ENCODE measurements at places on chromosomes 3 and 15. TPM values are rescaled to one million over a fixed set of nuclear protein-coding genes. Genes with fewer than 3 reads are reported as not detected.

GRCh38 chr3:55061720-55062034 lies 133.8 kb upstream of the LRTM1 start:
- DNase-seq, result no peak
- H3K27me3 ChIP-seq, result no peaks in the 10 kb centered on the region
- H3K36me3 ChIP-seq, result no peaks in the 10 kb centered on the region

GRCh38 chr3:171829841-171830517 lies 13.2 kb upstream of the TMEM212 start:
- H3K27ac ChIP-seq, result no peak overlapping the region
- DNase-seq, result no peak
- no peak overlapping the region for H3K4me3 ChIP-seq
- H3K27me3 ChIP-seq, result no peaks in the 10 kb centered on the region

- H3K27me3 ChIP-seq, result no peaks in the 10 kb centered on the region
- H3K4me1 ChIP-seq, result no peaks in the 10 kb centered on the region
- H3K4me3 ChIP-seq, result no peak overlapping the region
- no peak overlapping the region for H3K27ac ChIP-seq
- DNase-seq, result no peak
- H3K36me3 ChIP-seq, result no peaks in the 10 kb centered on the region
Observed at GRCh38 chr15:39592500-39592899, 11.6 kb downstream of the THBS1 start.

GRCh38 chr3:1855841-1856240 lies 242.8 kb upstream of the CNTN4 start:
- DNase-seq, result no peak
- no peaks in the 10 kb centered on the region for H3K4me1 ChIP-seq
- no peak overlapping the region for H3K27ac ChIP-seq
- H3K27me3 ChIP-seq, result no peaks in the 10 kb centered on the region
- H3K4me3 ChIP-seq, result no peak overlapping the region
- no peaks in the 10 kb centered on the region for H3K36me3 ChIP-seq

- no peaks in the 10 kb centered on the region for H3K27me3 ChIP-seq
- H3K4me1 ChIP-seq, result no peaks in the 10 kb centered on the region
- DNase-seq, result no peak
- no peak overlapping the region for H3K4me3 ChIP-seq
Observed at GRCh38 chr3:126417515-126417914, 22.8 kb downstream of the CFAP100 start.

DNA sequence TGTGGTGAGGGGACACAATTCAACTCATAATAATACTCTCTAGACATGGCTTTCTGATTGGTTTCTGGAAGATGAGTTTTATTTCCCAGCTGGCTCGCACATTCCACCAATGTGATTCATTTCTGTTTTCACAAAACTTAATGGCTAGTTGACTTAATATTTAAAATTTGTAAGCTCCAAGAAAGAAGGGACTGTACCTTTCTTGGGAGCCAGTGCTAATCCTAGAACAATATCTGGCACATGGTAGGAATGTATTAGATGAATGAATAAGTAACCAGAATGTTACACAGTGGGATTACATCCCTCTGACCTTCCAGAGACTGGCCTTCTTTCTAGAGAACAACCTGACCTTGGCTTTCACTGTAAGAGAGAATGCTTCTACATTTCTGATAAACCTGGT lies 262.8 kb downstream of the RORA start:
- H3K27me3 ChIP-seq, result no peaks in the 10 kb centered on the region
- H3K36me3 ChIP-seq, result no peaks in the 10 kb centered on the region
- no peak for DNase-seq
- no peak overlapping the region for H3K27ac ChIP-seq

DNA sequence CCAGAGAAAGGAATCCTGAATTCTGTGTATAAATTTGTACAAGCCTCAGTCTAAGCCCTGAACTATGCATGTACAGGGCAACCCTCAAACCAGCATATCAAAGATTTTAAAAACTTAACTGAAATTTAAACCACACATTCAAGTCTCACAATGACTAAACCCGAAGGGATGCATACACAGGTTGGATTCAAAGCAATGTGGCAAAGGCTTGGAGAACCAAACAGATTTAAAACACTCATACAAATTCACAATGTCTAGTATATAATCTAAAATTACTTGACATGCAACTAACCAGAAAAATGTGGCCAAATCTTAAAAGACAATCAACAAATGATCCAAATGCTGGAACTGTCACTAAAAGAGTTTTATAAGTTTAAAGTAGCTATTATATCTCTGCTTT lies 36.4 kb downstream of the CEP152 start:
- no peaks in the 10 kb centered on the region for H3K4me1 ChIP-seq
- H3K4me3 ChIP-seq, result no peak overlapping the region
- no peak overlapping the region for H3K27ac ChIP-seq
- H3K36me3 ChIP-seq, result peaks cover 2% of the 10 kb centered on the region

DNA sequence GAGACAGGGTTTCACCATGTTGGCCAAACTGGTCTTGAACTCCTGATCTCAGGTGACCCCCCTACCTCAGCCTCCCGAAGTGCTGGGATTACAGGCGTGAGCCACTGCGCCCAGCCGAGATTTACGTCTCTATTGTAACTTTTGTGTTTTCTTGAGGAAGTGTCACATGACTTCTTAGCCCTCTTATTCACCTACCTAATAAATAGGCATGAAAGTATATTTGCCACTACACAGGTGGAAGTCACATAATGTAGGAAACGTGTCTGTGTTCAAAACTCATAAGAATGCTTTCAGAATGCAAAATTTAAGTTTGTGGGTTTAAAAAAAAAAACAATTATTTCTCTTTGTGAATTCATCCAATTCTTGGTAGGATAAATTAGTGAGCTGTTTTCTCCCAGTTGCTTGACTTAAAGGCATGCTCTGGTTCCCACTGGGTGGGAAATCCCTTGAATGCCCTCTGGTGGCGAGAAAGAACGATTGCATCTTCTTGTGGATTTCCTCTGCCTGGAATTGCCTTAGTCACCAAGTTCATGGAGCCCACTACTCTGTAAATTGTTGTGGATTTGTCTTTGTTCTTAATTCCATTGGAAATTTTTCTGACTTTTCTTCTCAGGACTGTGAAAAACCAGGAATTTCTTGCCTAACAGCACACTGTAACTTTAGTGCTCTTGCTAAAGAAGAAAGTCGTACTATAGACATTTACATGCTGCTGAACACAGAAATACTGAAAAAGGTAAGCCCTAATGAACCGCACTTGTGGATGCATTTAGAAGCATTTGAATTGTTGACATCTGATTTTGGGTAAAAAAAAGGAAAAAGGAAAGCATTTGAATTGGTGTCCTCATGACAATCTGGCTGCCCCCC lies 82.2 kb upstream of the CTDSPL start:
- no peaks in the 10 kb centered on the region for H3K36me3 ChIP-seq
- DNase-seq, result peak; percentile 32
- H3K4me3 ChIP-seq, result no peak overlapping the region
- H3K27me3 ChIP-seq, result no peaks in the 10 kb centered on the region
- no peak overlapping the region for H3K27ac ChIP-seq

- DNase-seq, result no peak
- no peak overlapping the region for H3K4me3 ChIP-seq
- no peak overlapping the region for H3K27ac ChIP-seq
Observed at GRCh38 chr3:134282659-134283047, 32.0 kb upstream of the RYK start.

- H3K27me3 ChIP-seq, result no peaks in the 10 kb centered on the region
- no peak for DNase-seq
- H3K36me3 ChIP-seq, result peaks cover 5% of the 10 kb centered on the region
- peaks cover 25% of the 10 kb centered on the region for H3K4me1 ChIP-seq
- H3K27ac ChIP-seq, result peak overlapping the region; percentile 93
Observed at GRCh38 chr3:8962226-8962861, 928 bp downstream of the RAD18 start.

DNA sequence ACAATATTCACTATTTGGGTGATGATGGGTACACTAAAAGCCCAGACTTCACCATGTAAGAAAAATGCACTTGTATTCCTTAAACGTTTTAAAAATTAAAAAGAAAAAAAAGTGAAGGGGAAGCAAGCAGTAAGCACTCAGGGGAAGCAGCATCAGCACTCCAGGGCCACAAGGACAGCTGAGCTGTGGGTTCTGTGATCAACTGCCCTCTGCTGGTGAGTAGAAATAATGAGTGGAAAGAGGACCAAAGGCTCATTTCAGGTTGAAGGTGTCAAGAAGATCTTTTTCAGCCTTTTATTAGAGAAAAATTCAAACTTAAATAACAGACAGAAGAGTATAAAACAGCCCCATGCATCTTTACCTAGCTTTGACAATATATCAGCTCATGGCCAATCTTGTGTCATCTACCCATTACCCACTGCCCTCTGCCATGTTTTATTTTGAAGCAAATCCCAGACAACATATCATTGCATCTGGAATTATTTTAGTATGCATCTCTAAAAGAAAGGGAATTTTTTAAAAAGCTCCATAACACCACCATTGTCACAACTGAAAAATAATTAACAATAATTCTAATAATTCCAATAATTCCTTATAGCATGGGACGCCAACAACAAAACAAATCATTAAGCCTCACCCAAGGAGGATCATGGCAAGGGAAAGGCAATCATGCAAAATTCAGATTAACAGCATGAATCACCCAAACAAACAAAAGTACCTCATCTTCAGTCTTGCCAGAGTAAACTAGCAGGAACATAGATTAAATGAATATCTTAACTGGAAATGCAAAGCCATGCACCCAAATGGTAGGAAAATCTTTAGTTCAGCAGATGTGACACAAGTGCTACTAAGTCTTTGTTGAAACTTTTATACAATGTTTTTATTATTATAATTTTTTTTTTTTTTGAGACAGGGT lies 42.5 kb downstream of the TAMM41 start:
- peaks cover 4% of the 10 kb centered on the region for H3K36me3 ChIP-seq
- no peak overlapping the region for H3K27ac ChIP-seq
- H3K4me1 ChIP-seq, result no peaks in the 10 kb centered on the region
- no peaks in the 10 kb centered on the region for H3K27me3 ChIP-seq

GRCh38 chr15:56215769-56216168 lies 27.9 kb downstream of the RFX7 start:
- H3K27ac ChIP-seq, result peak overlapping the region; percentile 0
- H3K4me3 ChIP-seq, result no peak overlapping the region
- peaks cover 4% of the 10 kb centered on the region for H3K36me3 ChIP-seq
- no peaks in the 10 kb centered on the region for H3K4me1 ChIP-seq
- no peak for DNase-seq
- no peaks in the 10 kb centered on the region for H3K27me3 ChIP-seq

DNA sequence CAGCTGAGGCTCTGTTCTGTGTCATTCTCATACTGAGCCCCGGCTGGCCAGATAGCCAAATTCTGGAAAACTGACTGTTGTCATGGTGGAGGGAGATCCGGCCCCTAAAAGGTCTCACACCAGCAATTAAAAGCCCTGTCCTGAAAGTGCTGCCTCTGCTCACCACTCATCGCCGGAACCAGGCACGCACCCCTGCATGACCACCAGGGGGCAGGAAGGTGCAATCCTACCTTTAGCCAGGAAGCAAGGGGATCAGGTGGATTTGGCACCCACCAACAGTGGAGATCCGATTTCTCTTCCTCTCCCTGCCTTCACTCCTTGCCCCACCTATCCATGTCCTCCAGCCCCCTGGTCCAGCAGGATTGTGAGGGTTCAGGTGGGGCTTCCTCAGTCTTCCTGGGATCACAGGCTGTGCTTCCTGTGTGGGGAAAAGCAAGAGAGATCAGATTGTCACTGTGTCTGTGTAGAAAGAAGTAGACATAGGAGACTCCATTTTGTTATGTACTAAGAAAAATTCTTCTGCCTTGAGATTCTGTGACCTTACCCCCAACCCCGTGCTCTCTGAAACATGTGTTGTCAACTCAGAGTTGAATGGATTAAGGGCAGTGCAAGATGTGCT lies 16.1 kb upstream of the CACNA2D2 start:
- H3K27ac ChIP-seq, result no peak overlapping the region
- H3K4me3 ChIP-seq, result no peak overlapping the region
- DNase-seq, result peak; percentile 74
- H3K27me3 ChIP-seq, result no peaks in the 10 kb centered on the region

DNA sequence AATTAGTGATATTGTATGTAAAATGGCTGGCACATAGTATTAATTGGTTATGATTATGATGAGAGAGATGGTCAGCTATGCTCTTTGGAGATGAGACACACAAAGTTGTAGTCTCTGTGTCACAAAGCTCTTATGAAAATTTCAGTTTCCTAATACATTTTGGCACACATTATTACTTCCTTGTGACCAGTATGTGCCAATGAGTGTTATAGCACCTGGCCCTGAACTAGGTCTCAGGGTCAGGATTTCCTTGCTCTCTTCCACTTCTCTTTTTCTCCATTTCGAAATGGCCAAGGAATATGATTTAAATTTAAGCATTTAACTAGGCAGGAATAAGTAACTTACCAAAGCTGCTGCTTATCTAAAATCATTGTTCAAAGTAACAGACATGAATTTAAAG lies 28.0 kb downstream of the TIPARP start:
- H3K27me3 ChIP-seq, result no peaks in the 10 kb centered on the region
- H3K36me3 ChIP-seq, result peaks cover 32% of the 10 kb centered on the region
- no peak overlapping the region for H3K4me3 ChIP-seq
- no peak overlapping the region for H3K27ac ChIP-seq
- DNase-seq, result no peak

DNA sequence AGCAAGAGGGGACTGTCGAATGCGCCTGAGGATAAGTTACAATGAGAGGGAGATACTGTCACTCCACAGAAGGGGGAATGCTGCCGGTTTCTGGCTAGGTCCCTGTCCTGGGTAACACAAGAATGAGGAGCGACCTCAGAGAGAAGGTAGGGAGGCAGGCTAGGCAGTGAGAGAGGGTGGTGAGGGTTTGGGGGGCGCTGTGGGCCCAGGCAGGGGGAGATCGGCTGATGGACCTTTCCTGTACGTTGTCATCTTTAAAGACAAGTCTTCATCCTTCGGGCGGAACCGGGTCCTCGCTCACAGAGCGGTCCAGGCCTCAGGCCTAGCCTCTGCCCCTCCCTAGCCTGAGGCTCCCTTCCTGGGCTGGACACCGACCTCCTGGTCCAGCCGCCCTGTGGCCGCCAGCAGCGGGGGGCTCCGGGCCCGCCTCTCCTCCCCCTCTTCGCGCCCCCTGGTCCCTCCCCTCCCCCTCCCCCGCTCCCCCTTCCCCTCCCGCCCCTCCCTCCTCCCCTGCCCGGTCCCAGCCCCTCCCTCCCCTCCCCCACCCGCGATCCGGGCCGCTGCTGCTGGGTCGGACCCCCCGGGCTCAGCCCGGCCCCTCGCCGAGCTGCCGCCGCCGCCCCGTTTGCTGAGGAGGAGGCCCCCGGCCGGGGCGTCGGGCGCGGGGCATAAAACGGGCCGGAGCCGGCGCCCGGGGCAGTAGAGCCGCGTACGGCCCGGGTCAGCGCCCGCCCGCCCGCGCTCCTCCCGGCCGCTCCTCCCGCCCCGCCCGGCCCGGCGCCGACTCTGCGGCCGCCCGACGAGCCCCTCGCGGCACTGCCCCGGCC lies at the start of gene CHRD:
TSS of gene CHRD (plus strand) at position 697 of the 827 bp plus-strand sequence. CDS start 265 bp downstream, outside the sequence.
- no peak within 1 kb of the TSS for H3K27ac ChIP-seq
- H3K4me1 ChIP-seq, result peaks cover 15% of the 10 kb centered on the region
- no peaks in the 10 kb centered on the region for H3K36me3 ChIP-seq
- H3K4me3 ChIP-seq, result peak within 1 kb of the TSS; percentile 27
- DNase-seq, result no peak

GRCh38 chr3:125213946-125214542 lies 1.5 kb upstream of the SLC12A8 start:
- H3K36me3 ChIP-seq, result no peaks in the 10 kb centered on the region
- no peak overlapping the region for H3K27ac ChIP-seq
- peaks cover 9% of the 10 kb centered on the region for H3K4me1 ChIP-seq

Gene C3orf22
- total RNA-seq, result not detected

Gene NMB
- total RNA-seq, result 5.0 TPM

Gene ADAMTS9
- not detected for total RNA-seq

Gene NMNAT3
- 2.7 TPM for total RNA-seq

Gene ATP13A5
- total RNA-seq, result 0.12 TPM

Gene ASB14
- total RNA-seq, result not detected

Gene MCF2L2
- total RNA-seq, result 1.5 TPM

Gene RBP2
- total RNA-seq, result not detected

Gene OPA1
- total RNA-seq, result 62.8 TPM

Gene FYCO1
- 16.5 TPM for total RNA-seq

Gene GP9
- not detected for total RNA-seq

Gene CHCHD4
- 8.0 TPM for total RNA-seq
